ENCODE measurements at places on chromosomes 4 and X. TPM values are rescaled to one million over a fixed set of nuclear protein-coding genes. Genes with fewer than 3 reads are reported as not detected.

The SPANXB1 gene
- total RNA-seq = not detected

The MAGEA11 gene
- total RNA-seq = not detected

The ITIH6 gene
- total RNA-seq = not detected

The MAGEA2B gene
- not detected for total RNA-seq

The H2BW2 gene
- total RNA-seq = not detected

The SPON2 gene
- 26.4 TPM for total RNA-seq

The AKAP17A gene
- 209 TPM for total RNA-seq

The CYSLTR1 gene
- total RNA-seq = 0.39 TPM

The FRMPD3 gene
- total RNA-seq = 0.42 TPM

The L1CAM gene
- 0.05 TPM for total RNA-seq

Data from CD8-positive, alpha-beta T cell (primary cell).